ENCODE measurements at places on chromosomes 11 and 22.

- DNase-seq = no peak
Observed at GRCh38 chr11:131327421-131327820, 43.0 kb upstream of the NTM start.

DNA sequence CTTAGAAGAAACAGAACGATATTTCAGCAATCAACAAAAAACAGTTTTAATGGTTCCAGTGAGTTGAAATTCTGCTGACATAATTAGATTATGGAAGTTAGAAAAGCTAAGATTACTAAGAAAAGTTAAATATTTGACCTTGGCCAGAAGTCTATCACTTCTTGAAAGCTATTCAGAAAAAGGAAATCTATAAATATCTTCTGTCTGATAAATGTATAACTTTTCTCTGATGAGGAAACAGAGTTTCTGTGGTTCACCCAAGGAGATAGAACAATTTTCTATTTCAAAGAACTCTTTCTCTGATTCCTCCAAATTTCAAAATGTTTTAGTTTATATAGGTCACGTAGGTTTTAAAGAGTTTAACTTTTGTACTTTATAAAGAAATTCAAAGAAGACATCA, 438.4 kb upstream of the CHORDC1 start:
- DNase-seq = no peak

DNA sequence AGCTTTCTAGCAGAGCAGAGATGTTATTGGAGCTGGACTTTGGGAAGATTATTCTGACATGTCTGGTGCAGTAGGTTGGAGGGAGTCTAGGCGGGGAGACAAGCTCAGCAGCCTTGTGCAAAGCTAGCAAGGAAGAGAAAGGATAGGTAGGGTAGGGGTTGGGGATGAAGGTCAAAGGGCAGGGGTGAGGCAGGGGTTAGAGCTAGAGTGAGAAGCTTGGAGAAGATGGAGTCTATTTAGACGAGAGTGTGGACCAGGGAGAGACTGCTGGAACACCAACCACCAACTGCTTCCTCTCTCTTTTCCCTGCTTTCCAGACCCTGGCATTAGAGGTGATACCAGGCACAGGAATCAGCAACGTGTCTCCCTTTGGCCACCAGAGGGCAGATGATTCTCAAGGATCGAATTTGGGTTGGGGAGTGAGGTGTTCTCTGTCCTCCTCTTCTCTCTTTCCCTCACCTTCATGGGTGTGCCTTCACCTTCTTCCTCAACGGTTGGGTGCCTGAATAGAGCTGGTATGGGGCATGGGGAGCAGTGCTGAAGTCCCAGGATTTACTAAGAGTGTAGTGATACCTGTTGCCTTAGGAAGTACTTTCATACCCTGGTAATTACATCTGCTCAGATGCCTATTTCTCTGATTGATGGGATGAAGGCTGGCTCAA, 1.8 kb upstream of the MARK2 start:
- DNase-seq = peak; percentile 76

DNA sequence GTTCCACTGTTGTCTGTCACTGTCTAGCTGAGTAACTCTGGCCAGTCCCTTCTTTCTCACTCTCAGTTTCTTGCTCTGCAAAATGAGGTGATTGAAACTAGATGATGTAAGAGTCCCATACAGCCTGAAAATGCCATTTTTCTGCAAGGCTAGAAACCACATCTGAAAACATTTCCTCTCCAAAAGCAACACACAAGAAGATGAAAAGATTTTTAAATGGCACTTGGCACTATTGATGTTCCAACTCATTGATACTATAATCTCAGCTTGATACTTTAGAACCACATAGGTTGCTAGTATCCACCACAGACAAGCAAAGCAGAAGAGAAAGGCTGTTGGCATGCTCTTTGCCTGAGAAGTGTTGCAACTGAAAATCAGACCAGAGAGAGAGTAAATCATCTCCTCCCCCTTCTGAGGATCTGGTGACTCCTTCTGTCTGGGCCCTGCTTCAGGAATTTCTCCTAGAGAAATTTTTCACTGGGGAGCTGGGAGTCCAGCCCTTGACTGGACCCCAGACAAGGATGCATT, 1217.9 kb downstream of the LRRC4C start:
- DNase-seq = no peak

DNA sequence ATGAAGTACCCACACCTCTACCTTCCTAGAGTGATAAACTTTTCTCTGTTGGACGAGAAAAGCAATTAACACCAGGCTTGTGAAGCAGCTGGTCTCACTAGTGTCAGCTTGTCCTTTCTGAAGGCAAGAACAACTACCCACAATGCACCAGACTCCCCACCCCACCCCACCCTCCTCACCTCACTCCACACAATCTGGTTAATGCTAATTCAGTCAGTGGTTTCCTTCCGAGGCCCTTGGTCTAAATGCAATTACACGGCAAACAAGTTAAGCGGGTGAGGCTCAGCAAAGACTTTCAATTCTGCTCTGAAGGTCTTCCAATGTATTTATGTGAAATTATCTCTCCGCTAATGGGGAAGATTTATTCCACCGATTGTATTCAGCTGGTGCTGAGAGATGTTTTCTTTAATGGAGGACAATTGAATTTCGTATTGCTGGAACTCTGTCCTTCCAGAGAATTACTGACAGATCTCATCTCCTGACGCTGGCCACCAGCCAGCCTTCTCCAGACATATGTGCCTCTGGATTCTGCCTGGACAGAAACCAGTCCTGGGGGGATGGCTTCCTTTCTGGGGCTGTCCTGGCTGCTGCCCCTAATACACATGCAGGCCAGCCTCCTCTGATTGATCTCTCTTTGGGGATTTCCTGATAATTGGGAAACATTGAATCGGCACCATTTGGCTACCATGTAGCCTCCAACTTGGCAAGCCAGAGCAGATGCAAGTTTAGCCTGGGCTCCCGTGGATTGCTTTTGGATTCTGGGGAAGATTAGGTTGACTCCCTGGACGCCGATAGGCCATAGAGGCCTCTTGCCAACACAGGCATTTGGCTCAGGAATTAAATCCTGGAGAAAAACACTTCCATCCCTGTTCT, 165.8 kb upstream of the NARS2 start:
- no peak for DNase-seq

GRCh38 chr11:12653729-12654128, 20.5 kb upstream of the TEAD1 start:
- no peak for DNase-seq

GRCh38 chr11:106520146-106520912, 442.9 kb downstream of the AASDHPPT start:
- DNase-seq = no peak

DNA sequence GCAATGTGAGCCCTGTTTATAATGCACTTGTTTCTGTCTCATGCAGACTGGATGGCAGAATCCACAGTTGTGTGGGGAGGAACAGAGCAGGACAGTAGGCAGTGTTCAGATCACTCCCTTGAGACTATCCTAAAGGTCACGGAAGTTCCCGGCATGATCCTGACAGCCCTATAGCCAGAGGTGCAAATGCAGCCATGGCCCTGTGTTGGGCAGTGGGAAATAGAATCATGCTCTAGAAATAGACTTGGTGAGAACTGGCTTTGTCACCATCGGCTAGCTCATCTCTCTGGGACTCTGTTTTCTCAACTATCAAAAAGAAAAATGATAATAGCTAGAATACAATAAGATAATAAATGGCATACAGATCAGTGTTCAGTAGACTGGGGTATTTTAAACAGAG, 123.2 kb downstream of the FEZ1 start:
- DNase-seq = no peak

DNA sequence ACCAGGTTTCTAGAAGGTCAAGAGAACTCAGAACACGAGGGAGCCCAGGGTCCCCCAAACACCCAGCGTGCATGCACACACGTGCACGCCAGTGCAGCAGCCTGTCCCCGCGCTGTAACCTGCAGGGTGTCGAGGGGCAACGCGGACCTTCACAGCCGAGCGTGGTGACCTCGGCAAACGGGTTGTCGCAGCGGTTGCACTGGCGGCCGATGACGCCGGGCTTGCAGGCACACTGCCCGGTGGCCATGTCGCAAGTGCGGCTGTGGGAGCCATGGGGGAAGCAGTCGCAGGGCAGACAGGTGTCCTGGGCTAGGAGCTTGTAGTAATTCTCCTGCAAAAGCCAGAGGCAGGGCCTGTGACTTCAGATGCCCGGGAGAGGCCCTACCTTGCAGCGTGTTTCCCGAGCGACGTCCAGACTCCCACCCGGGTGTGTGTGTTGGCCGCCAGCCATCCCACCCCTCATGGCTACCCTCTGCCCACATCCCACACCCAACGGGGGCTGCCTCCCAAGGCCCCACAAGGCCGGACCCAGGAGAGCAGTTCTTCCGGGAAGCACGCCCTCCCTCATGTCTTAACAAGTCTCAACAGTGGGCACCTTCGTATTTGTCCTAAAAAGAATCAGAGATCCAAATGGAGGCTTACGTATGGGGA, 56.1 kb downstream of the TRMU start:
- DNase-seq = no peak

DNA sequence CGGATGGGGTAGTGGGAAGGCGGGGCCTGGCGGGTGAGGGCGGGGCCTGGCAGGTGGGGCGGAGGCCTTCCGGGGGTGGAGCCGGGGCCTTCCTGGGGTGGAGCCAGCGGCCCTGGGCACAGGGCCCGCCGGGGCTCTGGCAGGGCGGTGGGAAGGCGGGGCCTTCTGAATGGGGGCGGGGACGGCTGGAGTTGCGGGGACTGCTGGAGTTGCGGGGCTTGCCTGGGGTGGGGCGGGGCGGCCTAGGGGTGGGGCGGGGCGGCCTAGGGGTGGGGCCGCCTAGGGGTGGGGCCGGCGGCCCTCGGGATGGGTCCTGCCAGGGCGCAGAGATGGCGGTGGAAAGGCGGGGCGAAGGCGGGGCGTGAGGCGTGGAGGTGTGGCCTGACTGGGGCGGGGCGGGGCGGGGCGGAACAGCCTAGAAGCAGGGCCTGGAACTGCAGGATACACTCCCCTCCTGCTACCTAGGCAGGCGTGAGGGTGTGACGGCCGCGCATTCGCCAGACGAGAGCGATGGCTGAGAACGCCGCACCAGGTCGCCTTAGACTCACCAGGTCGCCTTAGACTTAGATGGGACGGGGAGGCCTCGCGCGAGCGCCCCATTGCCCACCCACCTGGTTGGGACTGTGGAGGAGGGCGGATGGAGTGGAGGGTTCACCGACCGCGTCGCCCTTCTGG, 19.3 kb downstream of the RRP7A start:
- DNase-seq = no peak

DNA sequence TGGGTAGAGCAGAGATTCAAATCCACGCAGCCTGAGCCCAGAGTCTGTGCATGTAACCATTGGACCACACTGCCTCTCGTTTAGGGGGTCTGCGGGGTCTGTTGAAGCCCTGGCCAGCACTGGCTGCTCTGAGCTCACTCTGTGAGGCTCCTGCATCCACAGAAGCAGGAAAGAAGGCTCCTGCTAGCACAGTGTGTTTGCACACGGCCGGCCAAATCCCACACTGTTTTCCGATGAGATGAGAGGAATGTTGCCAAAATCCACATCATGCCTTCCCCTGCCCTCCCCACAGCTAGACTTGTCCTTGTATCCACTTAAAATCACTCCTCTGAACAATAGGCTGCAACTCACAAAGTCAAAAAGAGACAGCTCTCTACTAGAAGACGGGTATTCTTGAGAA, 10.6 kb upstream of the SLC22A12 start:
- no peak for DNase-seq

DNA sequence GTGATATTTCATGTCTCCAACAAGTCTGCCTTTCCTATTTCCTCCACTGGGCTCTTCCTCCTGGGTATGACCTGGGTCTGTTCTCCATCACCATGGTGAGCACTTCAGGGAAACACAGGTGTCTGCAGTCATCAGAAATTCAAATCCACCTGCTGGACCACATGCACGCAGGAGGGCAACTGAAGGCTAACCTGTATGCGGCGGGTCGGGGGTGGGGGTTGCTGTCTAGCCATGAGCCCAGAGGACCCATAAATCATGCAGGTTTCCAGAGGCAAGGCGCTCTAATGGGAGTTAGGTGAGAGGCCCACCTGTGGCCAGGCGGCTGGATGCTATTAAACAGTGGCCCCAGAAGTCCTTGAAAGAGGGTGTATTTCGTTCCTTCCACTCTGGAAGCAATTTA, 11.1 kb upstream of the PAMR1 start:
- peak; percentile 58 for DNase-seq

GRCh38 chr22:49512487-49513165, 315.0 kb downstream of the BRD1 start:
- no peak for DNase-seq

GRCh38 chr11:118155776-118156530, 3.3 kb upstream of the SCN4B start:
- no peak for DNase-seq

- no peak for DNase-seq
Observed at GRCh38 chr22:30416403-30416802, 9.2 kb upstream of the MTFP1 start.

- no peak for DNase-seq
Observed at GRCh38 chr11:34604145-34604544, 16.7 kb upstream of the EHF start.

DNA sequence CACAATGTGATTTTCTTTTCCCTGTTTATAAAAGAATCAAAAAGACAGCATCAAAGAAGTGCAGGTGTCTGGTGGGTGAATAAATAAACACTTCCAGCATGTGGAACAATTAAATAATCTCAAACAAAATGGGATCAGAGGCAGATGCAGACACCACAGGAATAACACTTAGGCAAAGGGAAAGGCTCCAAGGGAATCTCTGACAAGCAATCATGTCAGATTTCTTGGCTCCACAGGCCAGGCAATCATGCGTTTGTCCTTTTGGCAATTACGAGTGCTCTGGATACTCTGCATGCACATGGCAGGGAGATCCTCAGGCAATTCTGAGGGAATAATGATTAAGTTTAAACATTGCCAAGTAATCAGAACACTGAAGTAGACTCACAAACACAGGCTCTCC, 403.5 kb upstream of the LUZP2 start:
- DNase-seq = no peak

DNA sequence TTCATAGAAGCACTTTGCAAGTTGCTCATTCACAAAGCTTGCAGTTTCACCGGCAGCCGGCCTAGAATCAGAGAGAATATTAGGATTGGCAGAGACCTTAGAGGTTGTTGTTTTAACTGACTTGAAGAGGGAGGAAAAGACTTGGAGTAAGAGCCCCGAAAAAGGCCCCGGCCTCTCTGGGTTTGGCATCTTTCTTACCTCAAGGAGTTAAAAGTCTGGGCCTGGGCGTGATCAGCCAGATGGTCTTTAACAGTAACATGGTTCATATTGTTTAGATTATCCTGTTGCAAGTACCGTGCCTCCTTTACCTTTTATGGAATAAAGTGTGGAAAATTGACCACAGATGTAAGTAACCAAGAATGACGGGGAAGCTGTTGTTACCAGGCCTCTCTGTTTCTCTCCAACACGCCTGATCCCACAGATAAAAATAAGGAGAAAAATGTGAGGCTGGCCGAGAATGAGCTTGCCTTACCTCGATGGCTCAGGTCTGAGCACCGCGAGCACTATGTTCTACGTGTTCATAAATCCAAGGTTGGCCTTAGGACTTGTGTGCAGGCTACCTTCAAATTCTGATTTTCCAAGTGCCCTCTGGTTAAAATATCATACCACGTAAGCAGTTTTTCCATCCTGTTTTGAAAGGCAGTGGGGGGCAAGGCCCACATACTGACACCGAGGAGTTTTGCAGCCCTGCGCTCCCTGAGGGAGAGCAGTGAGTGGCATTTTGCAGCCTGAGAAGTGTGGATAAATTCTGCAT, 56.4 kb downstream of the PARVA start:
- DNase-seq = no peak

- DNase-seq = peak; percentile 67
Observed at GRCh38 chr11:34358258-34358727, 483 bp upstream of the ABTB2 start.
